ENCODE measurements at places on chromosomes 1 and 21.
A peak's percentile ranks its signal among the peaks of the same experiment; 100 is the strongest.

- DNase-seq = no peak
Measured at GRCh38 chr1:58848818-58849411, 65.1 kb upstream of the JUN start.

DNA sequence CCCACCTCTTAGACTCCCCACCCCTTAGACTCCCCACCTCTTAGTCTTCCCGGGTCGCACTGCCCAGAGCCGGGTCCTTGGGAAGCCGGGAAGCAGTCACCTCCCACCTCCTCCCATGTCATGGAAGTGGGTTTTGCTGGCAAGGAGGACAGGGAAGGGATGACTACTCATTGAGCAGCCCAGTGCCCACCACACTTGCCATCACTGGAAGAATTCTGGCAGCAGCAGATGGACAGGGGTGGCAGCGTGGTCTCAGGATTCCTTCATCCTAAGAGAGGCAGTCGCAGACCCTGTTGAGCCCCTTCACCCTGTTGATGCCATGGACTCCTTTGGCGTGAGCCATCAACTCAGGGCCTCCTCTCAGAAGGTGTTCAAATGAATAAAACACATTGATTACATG lies 140.8 kb downstream of the PGBD5 start:
- DNase-seq = no peak

DNA sequence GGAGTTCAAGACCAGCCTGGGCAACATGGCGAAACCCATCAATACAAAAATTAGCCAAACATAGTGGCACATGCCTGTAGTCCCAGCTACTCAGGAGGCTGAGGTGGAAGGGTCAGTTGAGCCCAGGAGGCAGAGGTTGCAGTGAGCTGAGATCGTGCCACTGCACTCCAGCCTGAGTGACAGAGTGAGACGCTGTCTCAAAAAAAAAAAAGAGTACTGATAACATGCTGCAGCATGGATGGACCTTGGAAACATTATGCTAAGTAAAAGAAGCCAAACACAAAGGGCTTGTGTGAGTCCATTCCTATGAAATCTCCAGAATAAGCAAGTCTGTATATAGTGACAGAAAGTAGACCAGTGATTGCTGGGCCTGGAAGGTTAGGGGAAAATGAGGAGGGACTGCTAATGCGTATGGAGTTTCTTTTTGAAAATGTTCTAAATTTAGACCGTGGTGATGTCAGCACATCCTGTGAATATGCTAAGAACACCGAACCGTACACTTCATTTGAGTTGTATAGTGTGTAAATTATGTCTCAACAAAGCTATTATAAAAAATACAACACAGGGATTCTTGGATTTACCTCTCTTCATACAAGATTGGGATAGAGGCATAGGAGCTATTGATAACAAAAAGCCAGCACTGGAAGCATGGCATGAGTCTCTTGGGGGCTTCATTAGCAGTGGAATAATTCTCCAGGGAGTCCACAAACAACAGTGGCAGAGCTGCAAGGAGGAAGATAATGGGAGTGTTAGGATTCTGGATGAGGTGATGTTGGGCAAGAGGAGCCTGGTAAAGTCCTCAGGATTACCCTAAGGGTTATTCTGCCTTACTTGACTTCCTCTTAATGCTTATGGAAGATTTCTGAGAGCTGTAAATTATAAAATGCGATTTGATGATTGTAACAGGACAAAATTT lies 73.5 kb downstream of the TTC3 start:
- DNase-seq = no peak

GRCh38 chr1:63619558-63619957 lies 26.3 kb downstream of the PGM1 start:
- no peak for DNase-seq

DNA sequence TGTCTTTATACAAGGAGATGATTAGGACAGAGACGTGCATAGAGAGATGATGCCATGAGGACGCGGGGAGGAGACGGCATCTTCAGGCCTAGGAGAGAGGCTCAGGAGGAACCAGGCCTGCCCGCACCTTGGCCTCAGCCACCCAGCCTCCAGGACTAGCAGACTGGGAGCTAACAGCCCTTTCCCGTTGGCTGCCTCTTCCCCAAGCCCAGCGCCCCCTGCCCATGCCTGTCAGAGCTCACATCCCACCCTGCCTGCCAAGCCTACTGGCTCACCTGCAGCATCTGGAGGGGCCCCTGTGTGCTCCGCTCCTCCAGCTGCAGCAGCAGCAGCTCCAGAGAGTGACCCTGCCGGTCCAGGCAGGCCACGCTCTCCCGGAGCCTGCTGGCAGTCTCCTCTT lies 4.0 kb upstream of the TRIM11 start:
- no peak for DNase-seq

DNA sequence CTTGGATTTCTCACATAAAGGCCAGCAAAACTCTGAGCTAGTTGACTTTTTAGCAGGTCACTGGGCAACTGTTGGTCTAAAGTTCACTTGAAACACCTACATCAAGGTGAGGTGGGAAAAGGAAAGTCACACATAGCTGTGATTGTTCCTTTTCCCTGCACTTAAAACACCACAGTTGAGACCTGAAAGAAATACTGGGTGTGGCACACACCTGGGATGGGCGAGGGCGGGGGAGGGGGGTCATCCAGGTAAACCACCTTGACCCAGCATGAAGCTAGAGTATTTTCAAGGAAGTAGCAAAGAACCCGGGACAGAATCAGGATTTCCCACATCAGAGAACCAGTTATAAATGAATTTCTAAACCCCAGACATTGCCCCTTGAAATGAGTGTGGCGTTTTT lies 26.4 kb downstream of the ZNF697 start:
- DNase-seq = no peak

GRCh38 chr21:41768437-41769042 lies 1.7 kb upstream of the RIPK4 start:
- DNase-seq = peak; percentile 19

- no peak for DNase-seq
Measured at GRCh38 chr1:187853505-187853904, 1024.8 kb downstream of the PLA2G4A start.

GRCh38 chr1:213782941-213783672 lies 204.7 kb upstream of the PROX1 start:
- no peak for DNase-seq

- no peak for DNase-seq
Measured at GRCh38 chr21:17631195-17631594, 18.5 kb upstream of the BTG3 start.

DNA sequence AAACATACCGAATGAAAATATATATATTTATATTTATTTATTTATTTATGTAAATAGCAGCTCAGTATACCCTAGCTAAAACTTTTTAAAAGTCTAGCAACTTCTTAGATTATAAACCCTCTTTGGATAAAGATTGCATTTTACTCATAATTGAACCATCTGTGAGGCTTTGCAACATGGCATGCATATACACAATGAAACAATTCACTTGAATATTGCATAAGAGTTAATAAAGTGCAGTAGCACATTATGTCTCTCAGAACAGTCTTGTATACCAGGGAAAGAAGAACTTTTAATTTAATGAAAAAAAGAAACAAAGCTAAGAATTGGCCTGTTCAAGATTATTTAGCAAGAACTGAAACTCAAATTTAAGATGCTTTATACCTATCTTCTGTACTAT lies 1363.9 kb upstream of the ADGRL2 start:
- no peak for DNase-seq

GRCh38 chr1:7719468-7720094 lies 51.5 kb upstream of the VAMP3 start:
- DNase-seq = no peak

- no peak for DNase-seq
Measured at GRCh38 chr1:82185084-82185483, 384.4 kb downstream of the ADGRL2 start.

- DNase-seq = no peak
Measured at GRCh38 chr1:71232166-71232763, 151.4 kb upstream of the ZRANB2 start.

DNA sequence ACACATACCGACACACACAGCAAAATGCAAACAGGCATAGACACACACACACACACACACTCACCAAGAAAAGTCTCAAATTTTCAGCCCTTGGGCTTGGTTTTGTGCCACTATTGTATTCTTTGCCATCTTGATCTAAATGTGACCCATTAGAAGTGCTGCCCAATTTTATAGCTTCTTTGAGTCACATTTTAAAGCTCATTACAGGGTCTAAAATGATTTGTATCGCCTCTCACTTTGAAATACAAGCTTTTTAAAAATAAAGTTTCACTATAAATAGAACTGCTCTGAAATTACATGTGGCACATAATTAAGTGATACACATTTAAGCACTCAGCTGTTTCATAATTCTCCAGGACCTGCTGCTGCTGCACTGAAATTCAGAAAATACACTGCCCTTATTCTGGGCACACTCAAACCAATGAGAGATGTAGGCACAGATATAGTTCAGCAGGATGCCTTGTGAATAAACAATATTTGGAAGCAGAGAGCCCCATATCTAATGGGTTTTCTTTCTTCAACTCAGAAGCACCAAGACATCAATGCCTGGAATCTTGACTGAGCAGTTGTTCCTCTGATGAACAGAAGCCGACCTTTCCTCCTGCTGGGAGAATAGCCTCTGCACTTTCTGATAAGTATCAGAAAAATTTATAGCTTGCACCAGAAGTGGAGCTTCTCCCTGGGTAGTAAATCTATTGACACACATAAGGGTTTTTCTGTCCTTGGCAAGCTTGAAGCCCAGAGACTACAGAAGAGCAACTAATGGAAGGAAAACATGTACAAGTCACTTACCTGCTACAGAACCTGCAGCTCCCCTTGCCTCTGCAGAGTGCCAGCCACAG lies 37.0 kb upstream of the PLPPR4 start:
- no peak for DNase-seq

- no peak for DNase-seq
Measured at GRCh38 chr1:222976453-222976852, 161.6 kb downstream of the DISP1 start.

DNA sequence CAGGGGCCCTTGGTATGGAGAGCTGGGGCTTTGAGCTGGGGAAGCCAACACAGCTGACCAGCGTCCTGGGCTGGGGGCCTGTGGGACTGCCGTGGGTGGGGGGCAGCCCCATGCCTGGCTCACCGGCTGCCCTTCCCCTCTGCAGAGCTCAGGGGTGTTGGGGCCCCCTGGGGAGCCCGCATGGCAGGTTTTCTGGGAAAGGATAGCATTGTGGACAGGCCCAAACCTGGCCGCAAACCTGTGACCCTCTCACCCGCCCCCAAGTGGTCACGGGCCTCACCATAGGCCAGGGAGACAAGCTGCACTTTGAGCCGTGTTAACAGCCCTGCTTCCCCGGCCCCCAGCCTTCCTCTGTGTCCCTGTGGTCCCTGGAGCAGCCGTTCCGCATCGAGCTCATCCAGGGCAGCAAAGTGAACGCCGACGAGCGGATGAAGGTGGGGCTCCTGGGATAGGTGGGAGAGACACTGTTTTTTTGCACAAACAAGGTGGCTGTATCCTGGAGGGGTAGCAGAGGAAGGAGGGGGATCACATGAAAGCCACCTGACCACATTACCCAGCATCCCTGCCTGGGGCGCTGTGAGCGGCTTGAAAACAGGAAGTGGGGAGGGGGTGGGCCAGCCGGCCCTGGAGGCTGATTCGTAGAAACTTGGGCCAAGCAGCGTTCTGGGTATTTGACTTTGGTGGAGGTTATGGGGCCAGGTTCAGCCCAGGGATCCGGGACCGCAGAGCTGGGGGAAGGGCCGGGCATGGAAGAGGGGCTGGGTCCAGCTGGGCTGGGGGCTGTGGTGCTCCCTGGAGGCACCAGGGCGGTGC lies 65.9 kb downstream of the PIK3CD start:
- peak; percentile 75 for DNase-seq

GRCh38 chr1:172145656-172146055 lies 274.8 kb upstream of the C1orf105 start:
- DNase-seq = no peak

DNA sequence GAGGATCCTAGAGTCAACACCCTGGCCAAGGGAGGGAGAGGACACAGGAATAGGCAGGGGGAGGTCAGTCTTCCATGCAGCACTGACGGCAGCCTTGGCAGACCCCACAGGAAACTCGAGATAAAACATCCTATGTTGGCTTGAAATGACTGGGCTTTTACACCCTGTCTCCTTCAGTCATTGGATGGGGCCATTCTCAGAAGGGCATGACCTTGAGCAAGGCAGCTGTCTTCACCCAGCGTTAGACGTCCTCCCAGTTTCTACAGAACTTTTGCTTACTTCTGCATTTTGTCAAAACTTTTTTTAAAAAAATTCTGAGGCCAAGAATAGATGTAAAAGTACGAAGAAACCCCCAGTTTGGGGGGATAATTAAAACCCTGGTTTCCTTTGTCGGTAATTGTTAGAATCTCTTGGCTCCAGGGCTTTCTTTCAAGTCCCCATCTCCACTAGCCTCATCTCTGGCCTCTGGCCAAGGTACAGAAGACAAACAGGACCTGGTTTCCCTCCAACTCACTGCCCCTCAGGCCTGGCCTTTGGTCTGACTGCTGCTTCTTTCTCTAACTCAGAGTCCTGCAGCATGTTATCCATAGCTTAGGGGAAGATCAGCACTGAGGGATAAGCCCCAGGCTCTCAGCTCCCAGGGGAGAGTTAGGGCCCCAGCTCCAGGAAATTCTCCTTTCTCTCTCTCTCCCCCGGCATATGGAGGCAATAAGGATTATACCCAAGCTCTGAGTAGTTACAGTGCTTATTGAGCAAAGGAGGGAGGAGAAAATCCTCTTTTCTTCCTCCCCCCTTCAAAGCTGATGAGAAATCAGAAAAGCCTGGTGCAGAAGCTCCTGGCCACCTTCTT lies 51.6 kb upstream of the KCND3 start:
- DNase-seq = no peak

DNA sequence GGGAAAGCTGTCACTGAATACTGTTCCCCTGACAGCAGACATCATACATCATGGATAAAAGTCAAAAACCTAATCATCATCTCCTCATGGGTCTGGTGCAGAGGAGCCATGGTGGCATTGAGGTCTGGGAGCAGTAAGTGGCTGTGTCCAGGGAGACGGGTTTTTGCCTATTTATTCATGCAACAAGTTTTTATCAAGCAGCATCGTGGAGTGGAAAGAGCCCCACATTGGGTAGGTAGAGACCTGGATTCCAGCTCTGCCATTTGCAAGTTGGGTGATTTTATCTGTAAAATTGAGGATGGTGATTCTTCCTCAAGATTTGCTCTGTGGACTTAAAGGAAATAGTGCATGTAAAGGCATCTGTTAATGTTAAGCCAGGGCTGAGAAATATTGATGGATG lies 4.2 kb downstream of the CACHD1 start:
- no peak for DNase-seq

DNA sequence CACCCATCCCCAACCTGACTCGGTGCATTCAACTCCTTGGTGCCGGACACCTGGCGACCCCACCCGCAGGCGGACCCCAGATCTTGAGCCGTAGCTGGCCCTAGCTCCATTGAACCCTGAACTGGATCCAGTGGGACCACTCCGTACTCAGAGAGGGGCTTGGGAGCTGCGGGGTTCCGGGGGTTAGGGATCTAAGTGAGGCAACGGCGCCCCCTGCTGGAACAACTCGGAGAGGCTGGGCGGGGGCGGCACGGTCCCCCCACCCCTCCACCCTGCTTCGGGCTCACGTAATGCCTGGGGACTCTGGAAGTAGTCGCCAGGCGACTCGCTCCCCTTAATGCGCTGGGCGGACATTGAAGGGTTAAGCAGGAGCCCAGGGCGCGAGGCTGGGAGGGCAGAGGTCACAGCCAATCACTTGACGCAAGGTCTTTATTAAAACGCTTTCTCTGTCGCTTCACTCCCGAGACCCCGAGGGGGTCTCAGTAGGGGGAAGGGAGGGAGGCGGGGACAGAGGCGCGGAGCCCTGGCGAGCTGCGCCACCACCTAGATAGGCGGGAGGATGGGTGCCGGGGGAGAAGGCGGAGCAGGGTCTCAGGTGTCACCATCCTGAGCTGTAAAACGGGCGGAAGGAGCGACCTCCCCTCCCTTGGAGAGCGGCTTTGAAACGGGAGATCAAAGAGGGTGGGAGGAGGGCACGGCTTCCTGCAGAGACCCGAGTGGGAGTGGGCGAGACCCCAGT lies 704 bp upstream of the CRABP2 start:
- no peak for DNase-seq

- DNase-seq = no peak
Measured at GRCh38 chr1:54350360-54350759, 55.8 kb downstream of the SSBP3 start.

All from KG1 (cell line).